Stimulated activated CD8-positive, alpha-beta memory T cell treated with anti-CD3 and anti-CD28 coated beads, Interleukin-7, amount 100 ng/mL, for 1 hour (primary cell): ENCODE measurements at places on chromosomes 6 and 20.

DNA sequence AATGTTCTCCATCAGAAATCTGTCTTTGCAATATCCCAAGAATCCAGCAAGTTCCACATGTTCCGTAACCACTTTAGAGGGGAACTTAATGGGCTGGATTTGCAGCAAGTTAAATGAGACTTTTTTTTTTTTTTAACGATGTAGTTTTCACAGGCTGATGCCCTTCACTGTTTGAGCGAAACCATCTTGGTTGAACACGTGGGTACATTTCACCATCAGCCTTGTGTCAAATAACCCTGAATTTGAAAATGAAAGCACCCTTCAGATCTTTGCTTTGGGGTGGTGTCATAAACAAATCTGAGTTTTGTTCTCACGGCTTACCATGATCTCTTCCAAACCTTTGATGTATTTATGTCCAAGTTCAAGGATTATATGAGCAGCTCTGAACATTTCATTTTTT, 73.7 kb upstream of the EXOC2 start:
- no peak for DNase-seq

GRCh38 chr20:52889225-52889624, 82.9 kb upstream of the TSHZ2 start:
- DNase-seq: no peak

DNA sequence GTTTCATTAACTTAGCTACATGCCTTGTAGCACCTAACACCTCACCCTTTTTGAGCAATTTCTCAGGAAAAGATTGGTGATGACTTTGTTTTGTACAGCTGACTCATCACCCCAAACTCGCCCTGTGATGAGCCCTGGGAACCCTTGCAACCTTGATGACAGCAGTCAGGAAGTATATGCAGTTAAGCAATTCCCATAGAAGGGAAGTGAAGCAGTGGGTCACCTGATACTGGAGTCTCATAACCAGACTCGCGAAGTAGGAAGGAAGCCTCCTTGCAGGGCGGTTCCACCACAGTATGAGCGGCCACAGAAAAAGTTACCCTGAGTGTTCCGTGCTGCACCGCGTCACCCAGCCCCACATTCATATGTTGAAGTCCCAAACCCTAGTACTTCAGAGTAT, 82.0 kb upstream of the EDN1 start:
- DNase-seq: no peak

- no peak for DNase-seq
Observed at GRCh38 chr20:31913431-31914157, 38.3 kb downstream of the PDRG1 start.

DNA sequence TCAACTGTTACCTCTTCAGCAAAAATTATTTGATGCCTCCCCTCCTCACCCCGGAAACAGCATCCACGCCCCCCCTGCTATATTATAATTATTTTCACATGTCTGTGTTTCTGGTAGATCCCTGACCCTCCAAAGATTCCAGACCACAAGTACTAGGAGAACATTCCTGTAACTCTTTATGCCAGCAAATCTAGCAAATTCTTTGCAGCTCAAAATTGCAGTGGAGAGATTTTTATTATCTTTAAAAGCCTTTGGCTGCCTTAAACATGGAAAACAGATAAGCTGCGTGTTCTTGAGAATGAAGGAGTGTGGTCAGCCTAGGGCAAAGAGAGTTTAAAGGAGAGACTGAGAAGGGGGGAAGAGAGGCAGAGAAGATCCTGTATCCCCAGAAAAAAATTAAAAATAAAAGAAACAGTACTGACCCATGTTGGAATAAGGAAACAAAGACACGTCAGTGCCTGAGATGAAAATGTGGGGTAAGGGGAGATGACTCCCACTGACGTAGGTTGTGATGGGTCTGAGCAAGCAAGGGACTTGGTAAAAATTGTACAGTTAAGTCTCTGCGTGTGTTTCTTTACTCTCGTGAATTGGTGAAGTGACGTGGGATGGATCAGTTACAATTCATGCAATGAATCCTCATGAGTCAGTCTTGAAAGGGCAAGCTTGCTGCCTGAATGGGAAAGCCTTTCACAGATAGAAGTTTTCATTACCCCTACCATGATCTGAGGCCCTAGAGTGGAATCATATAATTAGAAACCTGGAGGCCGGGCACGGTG, 8.3 kb downstream of the ID4 start:
- DNase-seq: no peak

GRCh38 chr6:21710908-21711627, 117.5 kb downstream of the SOX4 start:
- DNase-seq: no peak

- DNase-seq: no peak
Observed at GRCh38 chr6:161906571-161906970, 632.7 kb upstream of the AGPAT4 start.

DNA sequence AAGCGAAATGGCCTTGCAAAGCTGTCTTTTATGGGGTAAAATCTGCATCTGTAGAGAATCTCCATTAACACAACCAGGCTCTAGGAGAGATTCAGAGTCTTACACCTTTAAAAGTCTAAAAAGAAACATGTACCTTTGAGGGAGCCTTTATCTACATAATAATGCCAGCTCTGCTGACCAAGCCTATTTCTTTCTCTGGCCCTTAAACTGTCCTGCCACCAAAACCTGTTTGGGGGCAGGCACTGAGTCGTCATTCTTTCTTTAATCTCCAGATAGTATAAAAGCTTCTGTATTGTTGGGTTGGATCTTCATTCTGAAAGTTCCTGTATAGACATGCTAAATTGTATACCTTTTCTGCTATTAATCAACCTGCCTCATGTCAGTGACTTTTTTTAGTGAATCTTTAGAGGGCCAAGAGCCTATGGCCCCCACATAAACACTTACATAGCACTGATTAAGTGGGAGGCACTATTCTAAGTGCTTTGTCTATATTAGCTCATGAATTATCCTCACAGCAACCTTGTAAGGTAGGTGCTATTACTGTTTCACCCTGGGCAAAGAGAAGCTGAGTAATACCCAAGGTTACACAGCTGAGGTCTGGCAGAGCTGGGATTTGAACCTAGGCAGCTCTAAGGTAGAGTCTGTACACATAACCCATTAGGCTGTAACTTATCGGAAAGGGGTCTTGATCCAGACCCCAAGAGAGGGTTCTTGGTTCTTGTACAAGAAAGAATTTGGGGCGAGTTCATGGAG, 232.3 kb upstream of the DTNBP1 start:
- no peak for DNase-seq
